IPS DF 6.9 (cell line): ENCODE measurements at places on chromosomes 12 and 14.

DNA sequence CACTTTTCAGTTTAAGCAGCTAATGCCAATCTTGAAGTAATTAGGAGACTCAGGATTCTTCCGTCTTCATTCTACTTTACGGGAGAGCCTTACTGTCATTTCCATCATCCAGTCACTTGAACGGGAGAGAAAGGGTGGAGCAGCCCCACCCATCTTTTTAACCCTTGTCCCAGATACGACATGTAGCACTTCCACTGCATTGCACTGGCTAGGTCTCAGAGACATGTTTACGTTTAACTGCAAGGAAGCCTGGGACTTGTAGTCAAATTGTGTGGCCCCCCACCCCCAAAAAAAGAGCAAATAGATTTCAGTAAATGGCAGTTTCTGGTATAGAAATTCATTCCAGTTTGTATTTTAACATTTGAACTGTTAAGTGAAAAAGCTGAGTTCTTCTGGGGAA, 46.1 kb upstream of the SYT1 start:
- H3K36me3 ChIP-seq, result no peaks in the 10 kb centered on the region
- H3K27me3 ChIP-seq, result no peaks in the 10 kb centered on the region
- no peaks in the 10 kb centered on the region for H3K4me1 ChIP-seq
- no peak overlapping the region for H3K4me3 ChIP-seq
- no peak overlapping the region for H3K27ac ChIP-seq

DNA sequence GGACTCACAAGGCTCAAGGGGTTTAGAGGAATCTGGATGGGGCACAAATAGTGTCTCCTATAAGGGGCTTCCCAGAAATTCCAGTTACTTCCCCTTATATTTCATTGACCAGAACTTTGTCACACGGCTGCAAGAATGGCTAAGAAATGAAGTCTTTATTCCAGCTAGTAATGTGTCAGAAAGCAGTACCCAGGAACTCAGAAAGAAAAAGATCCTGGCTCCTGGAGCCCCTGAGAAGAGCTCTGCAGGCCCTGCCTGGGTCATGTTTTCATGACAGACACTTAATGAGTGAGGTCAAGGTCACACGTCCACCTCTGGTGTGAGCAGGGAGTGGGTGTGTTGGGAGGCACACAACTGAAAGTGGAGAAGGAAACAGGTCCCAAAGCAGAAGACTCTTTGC, 17.8 kb downstream of the KCNK13 start:
- H3K36me3 ChIP-seq, result no peaks in the 10 kb centered on the region
- H3K27ac ChIP-seq, result no peak overlapping the region
- H3K4me1 ChIP-seq, result no peaks in the 10 kb centered on the region
- no peaks in the 10 kb centered on the region for H3K27me3 ChIP-seq
- no peak overlapping the region for H3K4me3 ChIP-seq

- no peaks in the 10 kb centered on the region for H3K36me3 ChIP-seq
- no peak overlapping the region for H3K4me3 ChIP-seq
- no peak overlapping the region for H3K27ac ChIP-seq
- no peak for DNase-seq
- H3K4me1 ChIP-seq, result peaks cover 17% of the 10 kb centered on the region
These were observed 75.7 kb downstream of the TSPAN9 start for GRCh38 chr12:3152892-3153291.

GRCh38 chr12:55746174-55746912, 3.4 kb downstream of the GDF11 start:
- peak overlapping the region; percentile 15; the same call in 1 of the 2 replicates for H3K4me3 ChIP-seq
- H3K27ac ChIP-seq, result no peak overlapping the region
- H3K4me1 ChIP-seq, result peaks cover 10% of the 10 kb centered on the region
- DNase-seq, result no peak
- no peaks in the 10 kb centered on the region for H3K27me3 ChIP-seq
